Activated CD8-positive, alpha-beta T cell treated with anti-CD3 and anti-CD28 coated beads for 36 hours (primary cell): ENCODE measurements at places on chromosomes 12 and 14. TPM values are rescaled to one million over a fixed set of nuclear protein-coding genes. Genes with fewer than 3 reads are reported as not detected.

MAGOHB gene
- 80.4 TPM for total RNA-seq

GALC gene
- 11.3 TPM for total RNA-seq

FLRT2 gene
- not detected for total RNA-seq

LBHD2 gene
- total RNA-seq: not detected

FAM186B gene
- total RNA-seq: not detected
